ENCODE measurements at places on chromosomes 1 and 21.

DNA sequence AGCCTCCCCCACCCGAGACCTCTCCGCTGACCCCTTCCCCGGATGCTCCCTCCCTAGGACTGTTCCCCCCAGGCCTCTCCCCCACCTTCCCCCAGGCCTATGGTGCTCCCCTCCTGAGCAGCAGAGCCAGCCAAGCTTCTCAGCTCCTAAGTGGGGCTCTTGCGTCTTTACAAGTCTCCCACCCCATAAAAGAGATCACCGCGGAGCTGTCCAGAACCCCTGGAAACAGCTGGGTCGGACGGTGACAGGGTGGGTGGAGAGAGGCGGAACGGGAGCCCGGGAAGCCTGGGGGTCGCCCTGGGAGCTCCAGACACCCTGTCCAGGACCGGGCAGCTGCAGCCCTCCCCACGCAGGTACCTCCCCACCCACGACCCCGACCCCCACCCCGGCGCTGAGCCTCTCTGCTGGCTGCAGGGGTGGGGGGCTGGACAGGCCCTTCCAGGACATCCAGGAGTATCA, 61.2 kb downstream of the WNT9A start:
- no peak for DNase-seq

DNA sequence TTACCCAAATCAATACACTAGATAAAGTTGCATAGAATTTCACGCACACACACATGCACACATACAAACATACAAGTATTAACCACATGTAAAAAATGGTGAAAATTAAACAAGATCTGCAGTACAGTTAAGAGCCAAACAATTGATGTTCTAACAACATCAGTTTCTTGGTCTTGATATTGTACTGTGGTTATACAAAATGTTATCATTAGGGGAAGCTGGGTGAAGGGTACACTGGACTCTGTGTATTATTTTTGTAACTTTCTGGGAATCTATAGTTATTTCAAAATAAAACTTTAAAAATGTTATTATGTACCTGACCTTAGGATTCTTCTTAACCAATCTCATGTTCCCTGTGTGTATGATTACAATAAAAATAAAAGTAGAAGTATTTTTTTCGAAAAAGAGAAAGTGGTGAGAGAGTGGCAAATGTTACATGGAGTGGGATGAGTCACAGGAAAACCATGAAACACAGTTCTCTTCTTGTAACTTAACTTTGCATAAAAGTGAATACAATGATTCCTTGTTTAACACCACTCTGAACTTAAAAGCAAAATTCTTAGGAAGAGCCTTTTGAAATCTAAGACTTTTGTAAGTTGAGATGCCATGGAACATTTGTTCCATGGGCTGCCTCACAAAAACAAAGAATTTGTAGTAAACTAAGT, 101.6 kb upstream of the RUNX1 start:
- DNase-seq, result peak; percentile 83

DNA sequence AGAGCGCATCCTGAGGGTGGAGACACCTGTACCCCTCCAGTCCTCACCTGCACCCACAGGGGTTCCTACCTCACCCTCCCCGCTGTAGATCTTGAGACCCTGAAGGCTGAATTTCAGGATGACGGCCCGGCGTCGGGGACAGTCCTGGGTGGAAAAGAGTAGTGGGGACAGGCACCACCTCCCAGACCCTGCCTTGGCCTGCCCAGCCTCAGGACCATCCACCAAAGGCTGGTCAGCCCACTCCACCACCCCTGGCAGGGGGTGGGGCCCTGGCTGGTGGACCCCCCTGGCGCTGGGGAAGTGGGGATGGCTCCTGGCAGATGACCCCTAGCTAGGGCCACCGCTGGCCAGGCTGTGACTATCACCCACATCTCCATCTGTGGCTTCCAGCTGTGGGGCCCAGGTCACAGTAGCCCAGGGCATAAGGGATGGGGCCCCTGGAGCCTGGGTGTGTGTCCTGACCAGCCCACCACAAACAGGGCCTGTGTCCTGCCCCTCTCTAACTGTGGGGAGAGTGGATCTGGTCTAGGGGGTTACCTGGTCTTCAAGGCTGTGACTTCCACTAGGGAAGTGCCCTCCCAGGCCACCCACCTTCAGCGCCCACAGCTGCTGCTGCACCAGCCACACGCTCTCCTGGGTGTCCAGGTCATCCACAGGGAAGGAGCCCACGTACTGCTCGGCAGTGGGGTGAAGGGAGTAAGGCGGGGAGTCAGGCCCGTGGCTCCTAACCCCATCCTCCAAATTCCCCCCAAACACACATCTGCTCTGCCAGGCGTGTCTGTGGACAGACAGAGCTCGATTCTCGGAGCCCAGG, 5.4 kb downstream of the SH2D5 start:
- no peak for DNase-seq

GRCh38 chr1:197222025-197222685, 45.9 kb upstream of the CRB1 start:
- DNase-seq, result no peak

- DNase-seq, result peak; percentile 22
Observed at GRCh38 chr1:185652348-185652747, 81.8 kb upstream of the HMCN1 start.

DNA sequence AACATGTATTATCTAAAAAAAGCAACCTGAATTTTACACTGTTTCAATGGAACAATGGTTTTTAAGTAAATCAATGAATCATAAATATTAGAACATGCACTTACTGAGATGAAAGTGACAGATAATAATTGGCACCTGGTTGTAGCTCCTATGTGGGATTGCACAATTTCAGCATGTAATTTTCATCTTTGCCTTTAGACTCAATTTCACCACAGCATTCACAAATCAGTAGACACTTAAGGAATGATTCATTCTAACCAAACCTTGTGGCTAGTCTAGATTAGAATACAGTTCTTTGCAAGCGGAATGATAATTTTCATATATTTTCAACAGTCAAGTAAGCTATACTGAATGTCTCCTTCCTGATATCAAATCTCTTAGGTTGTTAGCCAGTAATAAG, 853.4 kb downstream of the KCNT2 start:
- DNase-seq, result peak; percentile 13

DNA sequence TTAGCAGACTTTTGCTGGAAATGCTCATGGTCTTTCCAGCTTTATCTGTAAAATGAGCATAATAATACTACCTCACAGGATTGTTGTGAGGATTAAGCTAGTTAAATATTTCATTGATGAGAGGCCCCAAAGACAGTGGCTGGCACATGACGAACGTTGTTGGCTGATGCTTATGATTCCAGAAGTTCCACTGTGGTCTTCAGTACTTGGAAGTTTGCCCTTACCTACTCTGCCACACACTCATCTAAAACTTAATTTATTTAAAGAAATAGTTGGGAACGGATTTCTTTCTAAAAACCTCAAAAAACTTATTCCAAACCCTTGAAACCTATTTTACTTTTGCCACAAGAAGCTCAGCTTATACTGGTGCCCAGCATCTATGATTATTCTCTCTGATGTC, 170.7 kb downstream of the DHRS3 start:
- DNase-seq, result peak; percentile 71

GRCh38 chr1:104745875-104746274, 996.2 kb downstream of the AMY1C start:
- no peak for DNase-seq

DNA sequence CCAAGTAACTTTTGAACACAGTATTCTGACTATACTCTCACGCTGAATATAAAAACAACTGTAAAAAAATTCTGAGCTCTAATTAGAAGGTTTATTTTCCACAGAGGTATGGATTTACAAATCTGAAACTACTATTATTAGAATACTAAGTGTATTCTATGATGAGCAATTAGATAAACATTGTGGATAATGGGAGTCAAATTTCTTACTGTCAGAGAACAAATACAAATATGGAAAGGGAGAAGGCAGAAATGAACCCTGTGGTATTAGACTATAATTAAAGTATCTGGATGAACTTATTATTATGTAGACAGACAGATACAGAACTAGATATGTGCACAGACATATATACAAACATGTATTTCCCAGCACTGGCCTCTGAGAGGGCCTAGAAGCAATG, 22.6 kb downstream of the ALDH9A1 start:
- DNase-seq, result no peak

DNA sequence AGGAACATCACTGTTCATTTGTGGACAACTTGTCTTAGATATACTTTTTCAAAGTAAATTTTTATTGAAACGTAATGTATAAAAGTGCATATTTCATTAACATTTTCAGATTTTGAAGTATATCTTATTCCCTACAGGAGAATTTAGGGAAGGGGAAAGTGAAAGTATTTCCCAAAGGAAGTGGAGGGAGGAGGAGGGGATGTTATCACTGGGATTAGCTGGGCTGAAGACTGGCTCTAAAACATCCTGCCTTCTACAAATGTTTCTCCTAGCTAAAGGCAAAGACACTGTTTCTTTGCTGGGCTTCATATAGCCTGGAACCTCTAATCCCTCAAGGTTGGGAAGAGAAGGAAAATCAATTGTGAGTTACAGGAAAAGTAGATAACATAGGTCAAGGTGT, 7.1 kb upstream of the ZNF697 start:
- no peak for DNase-seq

DNA sequence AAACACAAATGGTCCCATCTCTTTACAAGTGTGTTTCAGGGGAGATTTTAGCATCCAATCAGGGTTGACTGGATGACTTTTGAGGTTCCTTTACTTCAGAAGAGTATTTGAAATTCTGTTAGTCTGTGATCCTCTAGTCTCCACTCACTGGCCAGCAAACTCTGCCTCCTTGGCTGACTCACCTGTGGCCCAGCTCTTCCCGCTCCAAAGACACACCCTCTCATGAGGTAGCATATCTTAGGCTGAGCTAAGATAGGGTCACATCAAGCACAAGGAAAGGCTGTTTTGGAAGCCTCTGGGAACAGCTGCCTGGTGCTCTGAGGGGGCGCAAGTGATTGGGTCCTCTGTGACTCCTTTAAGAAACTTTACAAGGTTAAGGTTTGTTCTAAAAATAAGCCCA, 102.3 kb upstream of the FGGY start:
- DNase-seq, result no peak

DNA sequence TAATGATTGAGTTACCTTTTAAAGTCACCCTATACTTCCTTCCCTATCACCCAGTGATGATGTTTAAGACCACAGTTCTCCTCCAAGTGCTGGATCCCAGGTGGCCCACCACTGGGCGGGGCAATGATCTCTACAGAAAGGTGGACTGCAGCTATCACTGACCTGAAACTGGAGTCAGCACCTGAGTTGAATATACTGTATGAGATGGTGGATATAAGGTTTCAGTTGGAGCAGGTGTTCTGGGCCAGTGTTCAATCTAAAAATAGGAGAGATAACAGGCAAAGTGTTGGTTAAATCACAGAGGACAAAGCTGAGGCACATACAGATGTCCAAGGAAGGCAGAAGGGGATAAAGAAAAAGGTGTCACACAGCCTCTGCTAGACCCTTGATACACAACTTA, 96.6 kb downstream of the SIPA1L2 start:
- no peak for DNase-seq

- DNase-seq, result no peak
Observed at GRCh38 chr1:84876353-84876752, 16.7 kb downstream of the LPAR3 start.

DNA sequence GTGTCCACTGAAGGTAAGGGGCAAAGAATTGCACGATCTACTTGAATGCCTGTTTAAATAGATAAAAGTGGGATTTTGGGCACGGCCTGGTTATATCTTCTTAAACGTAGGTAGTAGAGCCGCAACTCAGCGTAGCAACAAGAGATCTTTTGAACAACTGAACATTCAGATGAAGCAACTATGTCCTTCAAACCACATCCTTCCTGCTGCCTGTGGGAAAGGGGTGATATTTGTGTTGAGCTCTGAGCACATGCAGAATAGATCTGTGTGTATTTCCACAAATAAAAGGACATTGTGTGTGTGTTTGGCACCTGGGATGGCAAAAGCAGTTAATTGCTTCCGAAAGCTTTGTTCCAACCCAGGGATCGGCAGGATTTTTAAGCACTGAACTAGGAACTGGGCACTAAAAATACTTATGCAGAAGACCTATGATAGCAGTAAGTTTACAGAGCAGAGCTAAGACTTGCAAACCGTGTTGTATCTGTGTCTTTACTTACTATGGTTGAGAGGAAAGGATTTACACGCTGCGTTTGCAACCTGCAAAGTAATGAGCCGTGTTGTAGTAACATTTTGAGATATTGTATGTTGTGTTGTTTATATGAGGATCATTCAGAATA, 333.4 kb downstream of the CHRM3 start:
- peak; percentile 1 for DNase-seq

DNA sequence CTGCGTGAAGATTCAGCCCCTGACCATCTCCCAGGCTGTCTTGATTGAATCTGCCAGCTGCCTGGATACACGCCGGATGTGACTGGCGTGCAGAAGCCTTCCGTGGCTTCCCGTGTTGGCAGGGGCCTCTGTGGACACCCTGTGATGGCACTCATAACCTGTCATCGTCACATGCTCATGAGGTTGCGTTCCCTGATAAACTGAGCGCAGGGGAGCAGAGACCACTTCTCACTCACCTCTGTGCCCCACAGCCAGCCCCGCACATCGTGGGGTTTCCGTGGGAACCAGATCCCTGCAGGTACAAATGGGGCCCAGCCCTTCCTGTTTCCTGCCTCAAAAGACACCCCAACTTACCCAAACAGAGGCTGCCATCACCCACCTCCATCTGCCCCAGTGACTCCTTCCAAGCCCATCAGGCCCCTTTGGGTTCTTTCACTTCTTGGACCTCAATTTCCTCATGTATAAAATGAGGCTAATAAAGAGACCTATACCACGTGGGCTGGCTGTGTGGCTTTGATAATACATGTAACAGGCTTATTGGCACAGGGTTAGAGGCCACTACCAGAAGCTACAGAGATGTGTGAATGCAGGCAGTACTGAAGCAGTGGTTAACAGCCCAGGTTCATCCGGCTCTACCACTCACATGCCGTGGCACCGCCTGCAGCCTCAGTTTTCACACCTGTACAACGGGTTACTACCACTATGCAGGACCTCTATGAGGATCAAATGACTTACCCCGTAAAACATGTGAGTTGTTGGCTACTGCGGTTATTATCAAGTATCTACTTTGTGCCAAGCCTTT, 23.6 kb downstream of the HTR6 start:
- DNase-seq, result no peak

DNA sequence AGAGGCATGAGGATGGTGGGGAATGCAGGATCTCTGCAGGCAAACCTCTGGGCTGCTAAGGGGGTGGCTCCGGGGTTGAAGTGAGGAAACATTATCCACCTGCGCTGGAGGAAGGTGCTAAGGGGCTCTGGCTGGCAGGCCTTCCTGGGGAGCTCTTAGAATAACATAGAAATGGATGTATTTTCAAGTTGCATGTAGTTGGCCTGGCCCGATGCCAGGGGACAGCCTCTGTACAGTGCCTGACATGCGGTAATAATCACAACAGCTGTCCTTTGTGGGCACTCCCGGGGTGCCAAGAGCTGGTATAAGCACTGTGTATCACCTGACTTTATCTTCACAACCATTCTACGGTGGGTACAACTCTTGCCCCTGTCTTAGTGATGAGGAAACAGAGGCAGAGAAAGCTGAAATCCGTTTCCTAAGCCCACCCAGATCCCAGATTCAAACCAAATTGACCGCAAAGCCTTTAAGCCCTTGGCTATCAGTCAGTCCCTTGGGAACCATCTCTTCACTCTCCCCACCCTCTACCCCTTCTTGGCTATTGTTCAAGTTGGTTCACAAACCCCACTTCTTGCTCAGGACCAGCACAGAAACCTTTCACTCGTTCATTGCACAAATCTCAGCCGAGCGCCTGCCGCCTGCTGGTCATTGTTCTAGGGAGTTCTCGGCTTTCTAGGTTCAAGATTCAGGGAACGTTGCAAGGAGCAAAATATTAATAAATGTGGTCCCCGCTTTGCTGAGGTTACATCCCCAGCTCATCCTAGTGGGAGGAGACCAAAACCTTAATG, 30.9 kb downstream of the PADI4 start:
- DNase-seq, result no peak

- DNase-seq, result no peak
Observed at GRCh38 chr1:160647329-160647720, 481 bp upstream of the SLAMF1 start.

Data from choroid plexus epithelial cell (primary cell).